Activated T-cell treated with anti-CD3 and anti-CD28 coated beads, Interleukin-2, amount 50 U/mL, for 48 hours (primary cell): ENCODE measurements at places on chromosomes 6 and 20.

DNA sequence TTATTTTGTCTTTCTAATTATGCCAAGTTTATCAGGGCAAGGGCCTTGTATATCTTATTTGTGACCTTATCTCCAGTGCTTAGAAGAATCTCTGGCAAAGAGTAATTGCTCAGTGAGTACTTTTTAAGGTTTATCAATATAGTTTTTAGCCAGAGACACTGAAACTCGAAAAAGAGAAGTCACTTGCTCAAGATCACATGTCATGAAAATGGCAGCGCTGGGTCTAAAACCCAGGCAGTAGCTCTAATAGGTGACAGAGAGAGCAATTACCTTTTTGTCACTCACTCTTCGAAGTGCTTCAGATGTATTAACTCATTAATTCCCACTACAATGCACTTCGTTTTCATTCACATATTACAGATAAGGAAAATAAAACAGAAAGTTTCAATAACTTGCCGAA, 667.5 kb downstream of the DOK5 start:
- no peak for DNase-seq

DNA sequence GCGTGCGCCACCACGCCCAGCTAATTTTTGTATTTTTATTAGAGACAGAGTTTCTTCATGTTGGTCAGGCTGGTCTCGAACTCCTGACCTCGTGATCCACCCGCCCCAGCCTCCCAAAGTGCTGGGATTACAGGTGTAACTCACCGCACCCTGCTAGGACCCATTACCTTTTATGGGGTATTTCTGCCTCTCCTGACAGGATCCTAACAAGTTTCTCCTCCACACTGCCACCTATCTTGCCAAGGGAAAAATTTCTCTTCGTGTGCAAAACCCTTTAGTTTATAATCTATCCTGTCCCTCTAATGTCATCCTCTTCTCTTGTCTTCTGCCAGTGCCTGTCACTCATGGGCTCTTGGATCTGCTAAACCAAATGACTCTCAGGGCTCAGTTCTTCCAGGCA, 1.9 kb downstream of the STMND1 start:
- DNase-seq = no peak

DNA sequence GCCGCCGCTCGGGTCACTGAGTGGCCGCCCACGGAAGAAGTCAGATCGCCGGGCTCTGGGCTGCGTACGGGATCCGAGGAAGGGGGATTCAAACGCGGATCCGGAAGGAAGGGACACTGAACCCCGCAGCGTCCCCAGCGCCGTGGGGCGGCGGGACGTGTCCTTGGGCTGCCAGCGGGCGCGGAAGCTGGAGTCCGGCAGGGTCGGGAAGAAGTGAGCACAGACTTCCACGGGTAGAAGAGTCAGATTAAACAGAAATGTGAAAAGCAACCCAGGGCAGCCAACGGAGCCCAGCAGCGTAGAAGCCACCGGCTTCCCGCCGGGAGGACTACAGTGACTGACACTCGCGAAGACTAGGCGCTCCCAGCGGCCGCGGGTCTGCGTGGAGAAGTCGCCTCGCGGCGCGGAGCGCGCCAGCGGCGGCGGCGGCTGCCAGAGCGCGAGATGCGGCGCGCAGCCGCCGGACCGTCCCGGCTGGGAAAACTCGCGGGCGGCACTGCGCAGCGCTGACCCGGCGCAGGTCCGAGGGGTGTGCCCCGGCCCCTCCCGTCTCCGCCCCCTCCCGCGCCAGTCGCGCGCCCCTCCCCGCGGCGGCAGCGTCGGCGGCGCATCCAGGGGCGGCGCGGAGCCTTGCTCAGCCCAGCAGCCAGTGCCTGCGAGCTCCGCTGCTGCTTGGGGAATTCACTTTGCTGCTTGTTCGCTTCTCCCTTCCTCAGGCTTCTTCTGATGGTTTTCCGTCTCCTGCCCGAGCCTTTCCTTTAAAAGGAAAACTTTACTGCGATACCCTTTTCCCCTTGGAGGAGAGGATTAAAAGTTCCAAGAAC, at the start of gene SAMD5:
Gene SAMD5 (plus strand): TSS at position 649 of the 824 bp plus-strand sequence. CDS start 239 bp downstream, outside the sequence.
- peak; percentile 49 for DNase-seq

- no peak for DNase-seq
Measured at GRCh38 chr20:38073307-38074071, 39.9 kb downstream of the RPRD1B start.

- DNase-seq = no peak
Measured at GRCh38 chr20:24730750-24731149, 218.3 kb upstream of the CST7 start.

DNA sequence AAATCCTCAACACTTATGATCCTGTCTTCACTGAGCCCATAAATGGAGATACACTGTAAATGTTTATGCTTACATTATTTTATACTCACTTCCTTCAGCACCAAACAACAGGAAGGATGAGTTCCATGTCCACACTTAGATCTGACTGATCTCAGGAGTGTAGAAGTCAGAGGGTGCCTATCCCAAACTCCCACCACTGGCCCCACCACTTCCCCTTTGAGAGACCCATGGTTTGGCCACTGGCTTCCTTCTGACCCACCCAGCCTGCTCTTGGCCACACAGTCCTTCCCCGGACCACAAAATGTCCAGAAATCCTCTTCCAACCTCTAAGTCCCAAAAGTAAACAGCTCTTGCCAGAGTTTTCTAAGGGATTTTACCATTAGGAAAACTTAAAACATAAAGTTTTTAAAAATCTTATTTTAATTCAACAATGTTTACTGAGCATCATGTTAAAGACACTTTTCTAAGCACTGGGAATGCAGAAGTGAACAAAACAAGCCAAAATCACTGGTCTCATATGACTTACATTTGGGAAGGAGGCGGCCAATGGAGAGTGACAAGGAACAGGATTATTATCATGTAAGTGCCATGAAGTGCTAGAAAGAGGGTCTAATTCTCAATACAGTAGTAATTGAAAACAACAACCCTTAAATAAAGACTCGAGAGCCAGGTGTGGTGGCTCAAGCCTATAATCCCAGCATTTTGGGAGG, 103.8 kb downstream of the NRSN1 start:
- no peak for DNase-seq

DNA sequence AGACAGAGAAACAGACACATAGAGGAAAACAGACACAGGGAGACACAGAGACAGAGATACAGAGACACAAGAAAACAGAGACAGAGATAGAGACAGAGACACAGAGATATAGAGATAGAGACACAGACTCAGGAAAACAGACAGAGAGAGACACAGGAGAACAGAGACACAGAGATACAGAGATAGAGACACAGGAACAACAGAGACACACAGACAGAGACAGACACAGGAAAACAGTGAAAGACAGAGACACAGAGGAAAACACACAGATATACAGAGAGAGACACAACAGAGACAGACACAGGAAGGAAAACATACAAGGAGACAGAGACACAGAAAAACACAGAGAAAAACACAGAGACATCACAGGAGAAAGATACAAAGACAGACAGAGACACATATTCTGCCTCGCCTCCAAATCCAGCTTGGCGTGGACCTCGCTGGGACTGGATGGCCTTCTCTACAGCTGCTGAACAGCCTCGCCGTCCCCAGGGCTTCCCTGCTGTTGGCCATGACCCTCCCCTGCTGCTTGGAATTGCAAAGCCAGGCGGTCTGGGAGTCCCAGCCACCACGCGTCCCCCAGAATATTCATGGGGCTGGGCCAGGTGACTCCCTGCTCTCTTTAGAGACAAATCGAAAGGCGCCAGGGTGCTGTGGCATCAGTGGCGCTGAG, 36.8 kb downstream of the NTSR1 start:
- DNase-seq = no peak

- no peak for DNase-seq
Measured at GRCh38 chr6:113331021-113331420, 526.1 kb upstream of the MARCKS start.

- no peak for DNase-seq
Measured at GRCh38 chr6:100657678-100658330, 193.1 kb upstream of the SIM1 start.

DNA sequence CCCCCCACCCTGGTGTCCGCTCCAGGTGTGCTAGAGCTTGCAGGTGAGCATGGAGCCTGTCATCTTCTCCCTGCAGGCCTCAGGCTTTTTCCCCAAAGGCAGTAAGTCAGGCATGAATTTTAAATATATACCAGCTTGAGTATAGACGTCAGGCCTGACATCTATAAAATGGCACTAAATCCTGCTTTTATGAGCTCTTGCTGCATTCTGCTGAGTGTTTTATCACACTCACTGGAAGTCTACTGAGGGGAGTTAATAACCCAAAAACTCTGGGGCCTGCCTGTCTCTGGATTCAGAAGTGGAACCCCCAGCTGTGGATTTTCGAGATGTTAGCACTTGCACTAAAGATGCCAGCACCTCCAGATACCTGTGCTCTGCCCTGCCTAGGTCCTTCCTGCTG, 133.4 kb upstream of the TOP1 start:
- no peak for DNase-seq

- no peak for DNase-seq
Measured at GRCh38 chr20:36726168-36726567, 19.7 kb downstream of the NDRG3 start.

GRCh38 chr6:4299476-4299875, 164.1 kb upstream of the ECI2 start:
- no peak for DNase-seq

GRCh38 chr6:148359228-148359627, 16.6 kb downstream of the SASH1 start:
- no peak for DNase-seq

DNA sequence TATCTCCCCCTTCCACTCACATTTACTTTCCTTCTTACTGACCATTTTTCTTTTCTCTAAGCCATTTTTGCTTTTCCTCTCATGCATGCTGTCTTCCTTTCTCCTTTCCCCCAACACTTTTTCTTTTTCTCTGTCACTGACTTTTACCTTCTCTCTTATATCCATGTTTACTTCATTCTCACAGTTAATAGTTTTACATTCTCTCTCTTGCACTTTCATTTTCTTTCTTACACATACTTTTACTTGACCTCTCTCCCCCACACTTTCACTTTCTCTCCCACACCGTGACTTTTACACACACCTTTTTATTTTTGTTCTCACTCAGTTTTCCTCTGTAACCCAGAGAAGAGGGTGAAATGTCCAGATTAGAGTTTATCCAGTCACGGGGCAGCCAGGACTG, 636.3 kb downstream of the PTPRT start:
- DNase-seq = no peak

GRCh38 chr6:53378208-53378607, 29.5 kb upstream of the ELOVL5 start:
- DNase-seq = no peak

- no peak for DNase-seq
Measured at GRCh38 chr20:60822699-60823607, 429.1 kb upstream of the CDH4 start.

DNA sequence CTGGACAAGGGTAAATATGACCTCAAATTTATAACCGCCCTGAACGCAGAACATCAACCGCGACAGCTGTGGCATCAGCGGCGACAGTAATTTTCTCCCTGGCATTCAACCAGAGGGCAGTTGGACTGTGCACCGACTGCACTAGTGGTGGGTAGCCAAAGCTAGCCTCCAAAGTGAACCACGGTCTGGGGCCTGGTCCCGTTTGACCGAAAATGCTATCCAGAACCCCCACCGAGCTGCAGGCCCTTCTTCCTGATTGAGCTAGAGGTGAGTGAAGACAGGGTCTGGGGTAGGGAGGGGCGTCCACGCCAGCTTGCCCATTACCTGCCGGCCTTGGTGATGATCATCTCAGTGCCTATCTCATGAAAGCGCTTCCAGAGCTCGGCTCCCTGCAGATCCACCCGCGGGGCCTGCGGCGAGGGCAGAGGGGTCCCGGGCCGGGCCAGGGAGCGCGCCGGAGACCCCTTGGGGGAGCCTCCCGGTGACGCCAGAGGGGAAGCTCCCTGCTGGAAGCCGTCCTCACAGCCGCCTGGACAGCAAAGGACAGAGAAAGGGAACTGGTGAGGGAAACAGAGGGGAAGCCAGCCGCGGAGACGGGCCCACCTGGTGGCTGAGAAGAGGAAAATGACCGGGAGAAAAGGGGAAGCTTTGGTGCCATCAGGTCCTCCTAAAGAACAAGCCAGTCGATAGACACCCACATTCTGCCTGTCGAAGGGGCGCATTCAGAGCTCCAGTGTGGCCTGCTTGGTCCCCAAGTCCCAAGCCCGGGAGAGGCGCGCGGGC, 2.0 kb downstream of the TBX18 start:
- no peak for DNase-seq

DNA sequence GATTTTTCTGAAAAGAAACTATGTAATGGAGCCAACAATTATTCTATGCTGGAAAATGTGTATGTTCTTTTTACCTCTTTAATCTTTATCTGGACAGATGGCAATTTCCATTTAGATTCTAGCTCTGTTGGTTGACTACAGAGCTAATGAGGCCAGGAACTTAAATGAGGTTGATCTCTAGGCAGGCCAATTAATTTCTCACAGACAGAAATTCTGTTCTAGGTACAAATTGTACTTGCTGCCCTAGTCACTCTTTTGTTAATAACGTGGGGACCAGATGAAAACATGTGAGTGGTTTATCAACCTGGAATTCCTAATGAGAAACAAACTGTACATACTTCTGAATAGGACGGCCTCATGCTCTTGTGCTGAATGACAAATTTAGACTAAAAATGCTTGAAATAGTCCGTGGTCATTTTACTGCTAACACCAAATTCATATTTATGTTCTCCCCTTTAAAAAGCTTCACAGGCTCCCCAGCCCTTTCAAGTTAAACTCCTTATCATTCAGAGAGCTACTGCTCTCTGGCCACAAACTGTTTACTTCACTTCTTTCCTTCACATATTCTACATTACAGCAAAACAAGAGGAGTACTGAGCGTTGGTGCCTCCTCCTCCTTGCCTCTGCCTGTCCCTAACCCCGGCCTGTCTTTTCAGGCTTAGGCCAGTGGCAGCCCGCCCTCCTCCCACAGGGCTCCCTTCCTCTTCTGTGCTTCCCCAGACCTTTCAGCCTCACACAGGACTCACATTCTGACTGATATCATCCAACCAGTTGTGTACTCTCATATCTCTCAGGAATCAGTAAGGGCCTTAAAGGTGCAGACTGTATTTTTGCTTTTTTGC, 41.4 kb downstream of the DTNBP1 start:
- peak; percentile 39 for DNase-seq

DNA sequence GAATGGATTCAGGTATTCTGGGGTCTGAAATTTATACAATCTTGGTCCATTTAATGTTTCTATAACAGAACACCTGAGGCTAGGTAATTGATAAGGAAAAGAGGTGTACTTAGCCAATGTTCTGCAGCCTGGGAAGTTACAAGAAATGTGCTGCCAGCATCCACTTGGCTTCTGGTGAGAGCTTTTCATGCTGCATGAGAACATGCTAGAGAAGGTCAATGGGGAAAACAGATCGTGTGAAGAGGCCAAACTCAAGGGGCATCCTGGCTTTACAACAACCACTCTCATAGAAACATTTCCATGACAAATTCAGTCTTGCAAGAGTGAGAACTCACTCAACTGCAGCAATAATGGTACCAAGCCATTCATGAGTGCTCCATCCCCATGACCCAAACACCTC, 16.8 kb downstream of the IL22RA2 start:
- DNase-seq = no peak
